ENCODE measurements at places on chromosomes 2 and 18.

GRCh38 chr2:232505856-232506255, 14.3 kb upstream of the PRSS56 start:
- no peak for DNase-seq

GRCh38 chr2:219530048-219530963, 13.3 kb downstream of the CHPF start:
- DNase-seq, result peak; percentile 85

- no peak for DNase-seq
Observed at GRCh38 chr2:61995515-61995914, 90.0 kb downstream of the COMMD1 start.

DNA sequence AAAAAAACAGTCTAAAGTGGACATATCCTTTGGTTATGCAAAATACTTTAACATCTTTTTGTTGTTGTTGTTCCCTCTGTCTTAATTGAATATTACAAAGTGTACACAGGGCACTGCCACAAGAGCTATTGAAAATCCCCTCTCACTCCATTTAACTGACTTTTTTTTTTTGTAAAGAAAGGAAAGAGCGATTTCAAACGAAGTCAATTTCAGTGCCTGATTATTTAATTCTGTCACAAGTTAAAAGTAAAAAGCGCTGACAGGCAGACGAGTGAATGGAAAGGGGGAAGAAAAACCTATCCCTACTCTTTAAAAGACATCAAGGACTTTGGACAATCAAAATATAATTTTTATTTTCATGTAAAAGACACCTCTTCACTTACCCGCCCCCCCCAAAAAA, 1.9 kb downstream of the FIGN start:
- no peak for DNase-seq

- DNase-seq, result no peak
Observed at GRCh38 chr2:68316111-68316510, 3.6 kb downstream of the CNRIP1 start.

DNA sequence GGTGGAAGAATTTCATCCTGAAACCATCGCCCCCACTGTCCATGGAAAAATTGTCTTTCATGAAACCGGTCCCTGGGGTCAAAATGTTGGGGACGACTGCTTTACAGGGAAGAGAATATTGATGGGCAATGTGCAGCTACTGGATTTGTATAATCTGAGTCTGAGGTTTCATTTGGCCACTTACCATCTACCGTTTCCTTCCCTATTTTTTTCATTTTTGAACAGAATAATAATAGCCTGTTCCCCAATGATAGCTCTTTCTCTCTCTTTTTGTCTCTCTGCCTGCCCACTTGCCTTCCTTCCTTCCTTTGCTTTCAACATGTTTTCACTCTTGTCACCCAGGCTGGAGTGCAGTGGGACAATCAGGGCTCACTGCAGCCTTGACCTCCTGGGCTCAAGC, 78.3 kb upstream of the TLK1 start:
- no peak for DNase-seq

GRCh38 chr2:22734373-22735045, 650.5 kb upstream of the KLHL29 start:
- DNase-seq, result no peak

- DNase-seq, result no peak
Observed at GRCh38 chr2:235752846-235753245, 259.0 kb downstream of the AGAP1 start.

DNA sequence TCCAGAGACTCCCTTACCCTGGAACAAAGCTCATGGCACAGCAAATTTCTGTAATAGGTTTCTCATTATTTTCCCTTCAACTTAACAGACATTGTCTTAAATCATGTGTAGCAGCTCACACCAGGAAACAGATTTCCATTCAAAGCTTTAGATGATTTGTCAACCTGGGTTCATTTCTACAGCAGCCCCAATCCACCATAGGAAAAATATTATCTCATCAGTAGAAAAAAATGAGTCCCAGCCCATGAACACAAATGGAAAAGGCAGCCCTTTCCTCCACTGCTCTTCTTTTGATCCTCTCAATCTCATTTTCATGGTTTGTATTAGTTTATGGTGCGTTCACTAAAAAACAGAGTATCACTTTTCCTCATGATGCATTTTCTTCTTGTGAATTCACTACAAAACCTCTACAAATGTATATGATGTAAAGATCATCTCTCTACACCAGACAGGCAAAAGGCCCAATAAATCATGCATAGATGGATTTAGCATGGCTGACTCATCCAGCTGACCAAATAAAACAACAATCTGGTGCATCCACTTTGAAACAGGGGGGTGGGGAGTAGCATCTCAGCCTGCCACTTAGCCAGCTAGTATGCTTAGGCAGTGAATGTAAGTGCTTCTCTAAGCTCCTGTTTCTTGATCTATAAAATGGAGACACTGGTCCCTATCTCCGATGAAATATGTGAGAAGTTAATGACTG, 78.6 kb downstream of the SATB2 start:
- DNase-seq, result peak; percentile 26

GRCh38 chr2:219344751-219345430, 12.3 kb upstream of the RESP18 start:
- peak; percentile 55 for DNase-seq

DNA sequence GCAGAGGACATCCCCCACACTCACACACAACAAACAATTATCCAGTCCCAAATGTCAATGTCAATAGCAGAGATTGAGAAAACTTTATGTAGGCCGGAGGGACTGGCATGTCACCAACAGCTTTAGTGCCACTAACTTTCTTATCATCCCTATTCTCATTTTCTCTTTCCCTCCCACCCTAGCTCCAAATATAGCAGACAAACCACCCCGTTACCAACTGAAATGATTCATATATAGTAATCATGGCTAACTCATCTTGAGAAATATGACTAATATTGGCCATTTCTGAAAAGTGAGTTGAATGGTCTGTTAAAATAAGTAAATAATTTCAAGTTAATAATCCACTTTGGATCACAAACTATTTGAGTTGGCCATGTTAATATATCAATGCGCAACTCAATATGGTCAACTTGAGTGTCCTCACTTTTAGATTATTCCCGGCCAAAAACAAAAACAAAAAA, 242.1 kb upstream of the RND3 start:
- peak; percentile 18 for DNase-seq

GRCh38 chr2:128412181-128412871, 93.7 kb upstream of the HS6ST1 start:
- DNase-seq, result no peak

DNA sequence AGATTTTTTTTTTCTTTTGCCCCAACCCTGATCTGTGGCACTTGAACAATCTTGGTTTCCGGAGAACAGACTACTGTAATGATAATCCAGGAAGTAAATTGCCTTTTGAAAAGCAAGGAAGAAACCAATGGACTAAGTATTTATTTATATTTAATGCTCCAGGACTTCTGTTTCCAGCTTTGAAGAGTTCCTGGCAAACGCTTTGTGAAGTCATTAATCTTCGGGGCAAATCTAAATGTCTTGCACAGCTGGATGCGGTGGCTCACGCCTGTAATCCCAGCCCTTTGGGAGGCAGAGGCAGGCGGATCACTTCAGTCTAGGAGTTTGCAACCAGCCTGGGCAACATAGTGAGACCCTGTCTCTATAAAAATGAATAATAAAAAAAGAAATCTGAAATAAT, 135.1 kb upstream of the GATA6 start:
- peak; percentile 50 for DNase-seq

DNA sequence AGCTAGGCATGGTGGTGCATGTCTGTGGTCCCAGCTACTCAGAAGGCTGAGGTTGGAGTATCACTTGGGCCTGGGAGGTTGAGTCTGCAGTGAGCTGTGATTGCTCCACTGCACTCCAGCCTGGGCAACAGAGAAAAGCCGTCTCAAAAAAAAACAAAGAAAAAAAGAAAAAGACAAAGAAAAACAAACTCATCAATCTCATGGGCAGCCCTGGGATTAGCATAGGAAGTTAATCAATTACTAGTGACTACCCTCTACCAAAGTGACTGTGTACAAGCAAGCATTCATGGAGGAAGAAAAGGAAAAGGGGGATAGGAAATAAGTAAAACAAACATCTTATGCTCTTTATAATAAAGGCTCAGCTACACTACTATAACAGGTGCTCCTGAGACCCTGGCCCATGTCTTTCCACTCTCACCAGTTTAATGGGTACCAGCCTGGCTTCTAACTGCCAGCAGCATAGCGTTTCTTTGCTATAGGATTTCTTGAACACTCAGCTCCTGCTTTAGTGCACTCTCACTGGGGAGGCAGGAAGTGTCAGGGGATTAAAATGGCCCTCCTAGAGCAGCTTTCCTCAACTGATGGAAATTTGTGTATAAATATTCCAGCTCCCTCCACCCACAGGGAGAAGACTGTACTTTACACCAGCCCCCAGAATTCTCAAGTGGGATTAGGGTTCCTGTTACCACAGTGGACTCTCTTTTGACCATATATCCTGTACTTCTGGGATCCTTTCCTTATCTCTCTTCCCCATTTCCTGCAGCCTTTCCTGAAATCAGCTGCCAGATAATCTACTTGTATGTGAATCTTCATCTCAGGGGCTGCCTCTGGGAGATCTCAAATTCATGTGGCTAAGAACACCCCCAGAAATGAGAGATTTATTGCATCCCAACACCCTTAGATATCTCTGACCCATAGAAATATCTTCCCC, 91.3 kb upstream of the GLS start:
- no peak for DNase-seq

DNA sequence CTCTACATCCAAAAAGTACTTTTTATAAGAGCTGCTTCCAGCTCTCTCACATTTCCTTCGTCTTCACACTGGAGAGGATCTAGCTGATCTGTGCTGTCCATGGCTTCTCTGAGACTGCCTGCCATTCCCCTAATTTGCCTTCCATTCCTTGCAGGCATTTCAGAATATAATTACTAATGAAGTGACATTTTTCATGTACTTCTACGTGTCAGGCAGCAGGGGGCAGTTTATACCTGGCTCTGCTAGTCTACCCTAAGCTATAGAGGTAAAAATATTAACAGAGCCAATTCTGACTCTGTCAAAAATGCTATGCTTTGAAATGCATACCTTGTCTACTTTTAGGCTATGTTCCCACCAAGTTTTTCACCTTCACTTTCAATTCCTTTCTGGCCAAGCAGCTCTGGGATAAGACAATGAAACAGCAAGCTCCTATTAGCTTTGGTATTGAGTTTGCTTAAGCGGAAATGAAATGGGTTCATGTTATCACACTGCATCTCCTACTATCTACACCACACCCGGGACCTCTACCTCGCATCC, 81.9 kb downstream of the MEP1B start:
- peak; percentile 72 for DNase-seq

DNA sequence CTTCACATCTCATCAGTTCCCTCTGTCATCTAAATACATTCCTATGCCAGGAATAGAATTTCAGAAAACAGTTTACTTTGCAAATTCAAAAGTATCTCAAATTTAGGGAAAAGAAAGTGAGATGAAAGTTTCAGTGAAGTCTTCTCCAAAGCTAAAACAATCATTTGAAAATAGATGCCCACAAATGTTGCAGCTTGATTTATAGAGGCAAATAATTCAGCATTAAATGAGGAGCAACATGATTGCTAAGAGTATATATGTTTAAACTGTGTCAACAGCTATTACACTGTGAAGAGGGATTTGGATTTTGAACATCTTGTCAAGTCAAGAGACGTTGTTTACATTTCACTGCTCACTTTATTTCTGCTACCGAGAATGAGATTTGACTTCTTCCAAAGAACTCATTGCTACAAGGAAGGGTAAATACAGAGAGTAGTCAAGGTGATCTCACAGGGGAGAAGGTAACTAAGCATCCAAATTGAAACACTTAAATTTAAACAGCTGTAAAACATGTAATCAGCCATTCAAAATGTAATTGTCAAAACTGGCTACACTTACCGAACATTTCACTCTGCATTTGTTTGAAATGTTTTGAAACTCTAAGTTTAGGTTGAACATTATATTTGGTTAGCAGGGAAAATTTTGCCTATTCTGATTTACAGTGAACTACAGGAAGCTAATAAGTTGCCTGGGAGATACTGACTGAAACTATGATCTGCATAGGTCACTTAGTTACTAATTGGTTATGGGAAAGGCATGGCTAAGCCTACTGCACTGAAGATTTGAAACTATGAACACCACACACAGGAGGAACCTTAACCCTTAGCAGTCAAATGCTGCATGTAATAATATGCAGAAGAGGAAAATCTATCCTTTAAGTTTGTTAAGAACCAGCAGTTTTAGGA, 33.2 kb upstream of the GALNT3 start:
- DNase-seq, result no peak

DNA sequence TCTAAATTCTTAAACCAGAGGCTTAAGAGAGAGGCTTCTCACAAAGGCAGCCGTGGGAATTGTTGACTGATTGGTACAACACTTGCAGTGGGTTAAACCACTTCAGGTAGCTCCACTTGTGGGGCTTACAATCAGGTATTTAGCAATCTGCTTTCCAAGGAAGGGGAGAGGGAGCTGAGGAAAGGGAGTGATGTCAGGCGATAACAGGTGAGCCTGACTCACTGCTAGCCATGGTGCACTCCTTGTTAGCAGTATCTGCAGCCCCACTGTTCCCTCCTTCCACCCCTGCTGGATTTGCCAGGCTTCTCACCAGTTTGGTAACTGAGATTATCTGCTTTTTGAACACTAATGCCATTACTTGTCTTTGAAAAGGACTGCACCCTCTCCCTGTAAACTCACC, 1056.7 kb upstream of the FANCL start:
- no peak for DNase-seq

DNA sequence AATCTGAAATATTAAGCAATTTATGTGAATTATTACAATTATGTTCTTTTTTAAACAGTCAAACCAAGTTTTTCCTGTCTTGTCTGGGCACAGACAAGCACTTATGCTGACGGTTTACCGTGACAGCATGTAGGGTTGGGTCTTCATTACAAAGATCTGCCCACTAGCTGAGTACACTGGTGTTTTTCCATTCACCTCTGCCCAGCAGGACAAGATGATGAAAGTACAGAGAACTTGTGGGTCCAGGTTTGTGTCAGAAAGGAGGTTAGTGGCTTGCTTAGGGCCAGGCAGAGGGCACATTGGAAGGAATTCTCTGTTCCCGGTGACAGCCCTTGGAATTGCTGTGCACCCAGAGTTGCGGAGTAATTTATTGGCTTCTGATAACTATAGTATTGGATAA, 14.0 kb downstream of the NABP1 start:
- DNase-seq, result no peak

GRCh38 chr2:201572846-201573508, 70.3 kb downstream of the TMEM237 start:
- DNase-seq, result no peak

- peak; percentile 22 for DNase-seq
Observed at GRCh38 chr2:223007531-223007930, 44.5 kb upstream of the KCNE4 start.

- DNase-seq, result no peak
Observed at GRCh38 chr2:150809103-150809502, 321.6 kb upstream of the RND3 start.

Data from fibroblast of the aortic adventitia (primary cell).